ENCODE measurements at places on chromosomes 6 and 20.

GRCh38 chr6:148501178-148501590, 158.5 kb downstream of the SASH1 start:
- DNase-seq, result no peak

DNA sequence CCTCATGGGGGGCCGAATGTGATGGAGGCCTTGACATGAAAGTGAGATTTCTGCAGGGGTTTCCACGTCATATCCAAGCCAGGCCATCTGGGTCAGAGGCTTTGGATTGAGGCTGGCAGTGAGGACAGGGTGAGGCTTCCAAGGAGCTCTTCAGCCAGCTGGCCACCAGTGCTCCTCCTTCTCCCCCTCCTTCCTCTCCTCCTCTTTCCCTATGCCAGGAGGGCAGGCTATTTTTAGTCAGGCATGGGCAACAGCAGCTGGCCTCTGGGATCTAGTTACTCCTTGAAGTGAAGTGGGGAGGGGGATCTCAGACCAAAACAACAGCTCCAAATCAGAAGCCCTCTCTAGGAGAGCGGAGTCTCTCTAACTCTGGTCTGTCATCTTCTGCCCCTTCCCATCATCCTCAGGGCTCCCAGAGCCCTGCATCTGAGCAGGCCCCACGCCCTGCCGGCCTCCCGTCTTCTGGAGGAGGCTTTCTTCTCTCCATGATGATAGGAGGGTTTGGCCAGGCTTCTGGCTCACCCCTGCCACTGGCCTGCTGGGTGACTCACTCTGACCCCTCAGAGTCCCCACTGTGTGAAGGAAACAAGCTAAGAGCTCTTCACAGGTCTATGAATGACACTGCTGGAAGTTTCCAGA, 612 bp downstream of the TNNC2 start:
- no peak for DNase-seq

DNA sequence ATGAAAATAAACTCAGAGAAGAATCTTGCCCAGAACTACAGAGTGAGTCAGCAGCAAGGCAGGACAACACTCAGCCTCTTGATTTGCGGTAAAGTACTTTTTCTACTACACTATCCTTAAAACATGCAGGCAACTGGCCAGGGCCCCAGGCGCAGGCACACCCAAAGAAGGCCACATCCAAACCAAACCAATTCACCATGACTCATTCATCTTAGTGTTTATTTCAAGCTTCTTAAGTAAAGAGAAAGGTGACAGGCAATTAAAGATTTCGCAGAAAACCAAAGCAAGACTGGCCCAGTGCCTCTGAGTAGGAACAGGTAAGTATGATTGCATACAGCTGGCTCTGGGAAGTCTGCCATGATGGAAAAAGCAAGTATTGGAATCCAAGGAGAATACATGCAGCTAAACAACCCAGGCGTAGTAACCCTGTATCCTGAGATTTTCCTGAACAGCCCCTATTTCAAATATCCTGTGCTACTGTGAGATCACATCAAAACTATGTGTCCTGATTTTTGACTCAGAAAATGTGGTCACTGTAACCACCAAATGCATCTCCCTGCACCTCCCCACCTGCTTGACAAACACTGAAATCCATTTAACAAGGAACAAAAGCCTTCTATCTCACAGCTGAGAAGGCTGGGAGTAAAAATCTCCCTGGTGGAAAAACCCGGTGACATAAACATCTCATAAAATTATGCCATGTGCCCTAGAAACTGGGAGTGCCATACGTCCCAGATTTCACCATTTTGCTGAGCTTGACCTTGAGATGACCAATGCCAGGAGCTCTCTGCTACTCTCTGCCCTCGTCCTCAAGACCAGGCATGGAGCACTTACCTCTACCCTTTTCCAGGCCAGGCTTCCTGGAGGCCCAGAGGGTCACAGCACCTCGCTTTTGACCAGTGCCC, 12.4 kb downstream of the WFDC3 start:
- DNase-seq, result no peak

GRCh38 chr20:50745634-50746137, 14.3 kb downstream of the PARD6B start:
- no peak for DNase-seq

- peak; percentile 88 for DNase-seq
These were observed at the start of gene ZNF76 for GRCh38 chr6:35259194-35259947. ZNF76 (plus strand) TSS chr6:35259735; CDS start chr6:35281152, 21,417 bp downstream.

GRCh38 chr6:43746613-43747102, 23.4 kb upstream of the VEGFA start:
- DNase-seq, result no peak

DNA sequence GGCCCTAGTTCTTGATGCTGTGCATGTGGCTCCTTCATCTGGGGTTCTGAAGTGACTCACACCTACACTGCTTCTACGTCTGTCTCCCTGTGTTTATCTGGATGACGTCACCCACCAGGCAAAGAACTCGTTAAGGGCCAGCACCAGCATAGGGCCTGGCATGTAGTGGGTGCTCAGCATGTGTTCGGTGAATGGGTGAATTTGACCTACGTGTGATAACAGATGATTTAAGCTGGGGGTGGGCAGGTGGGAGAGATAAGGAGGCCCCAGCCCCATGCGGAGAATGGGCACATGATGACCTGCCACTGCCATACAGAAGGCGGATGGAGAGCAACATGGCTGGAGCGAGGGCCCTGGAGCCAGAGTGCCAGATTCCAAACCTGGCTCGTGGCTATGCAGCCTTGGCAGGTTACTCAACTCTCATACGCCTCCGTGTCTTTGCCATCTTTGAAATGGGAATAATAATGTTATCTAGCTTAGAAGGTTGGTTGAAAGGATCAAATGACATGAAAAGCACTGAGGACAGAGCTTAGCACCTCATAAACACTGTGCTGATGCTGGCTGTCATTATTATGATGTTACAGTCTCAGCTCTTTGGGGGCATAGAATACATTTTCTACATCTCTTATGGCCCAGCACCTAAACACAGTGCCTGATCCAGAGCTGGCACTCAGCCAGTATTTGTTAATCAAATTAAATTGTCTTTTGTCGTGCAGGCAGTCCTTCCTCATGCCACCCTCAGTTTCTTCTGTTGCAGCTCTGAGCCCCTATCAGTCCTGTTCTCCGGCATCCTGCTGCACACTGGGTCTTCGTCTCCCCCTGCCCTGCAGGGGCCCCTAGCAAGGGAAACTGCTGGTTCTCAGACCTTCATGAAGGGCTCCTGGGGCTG, 39.6 kb downstream of the VEGFA start:
- DNase-seq, result no peak

DNA sequence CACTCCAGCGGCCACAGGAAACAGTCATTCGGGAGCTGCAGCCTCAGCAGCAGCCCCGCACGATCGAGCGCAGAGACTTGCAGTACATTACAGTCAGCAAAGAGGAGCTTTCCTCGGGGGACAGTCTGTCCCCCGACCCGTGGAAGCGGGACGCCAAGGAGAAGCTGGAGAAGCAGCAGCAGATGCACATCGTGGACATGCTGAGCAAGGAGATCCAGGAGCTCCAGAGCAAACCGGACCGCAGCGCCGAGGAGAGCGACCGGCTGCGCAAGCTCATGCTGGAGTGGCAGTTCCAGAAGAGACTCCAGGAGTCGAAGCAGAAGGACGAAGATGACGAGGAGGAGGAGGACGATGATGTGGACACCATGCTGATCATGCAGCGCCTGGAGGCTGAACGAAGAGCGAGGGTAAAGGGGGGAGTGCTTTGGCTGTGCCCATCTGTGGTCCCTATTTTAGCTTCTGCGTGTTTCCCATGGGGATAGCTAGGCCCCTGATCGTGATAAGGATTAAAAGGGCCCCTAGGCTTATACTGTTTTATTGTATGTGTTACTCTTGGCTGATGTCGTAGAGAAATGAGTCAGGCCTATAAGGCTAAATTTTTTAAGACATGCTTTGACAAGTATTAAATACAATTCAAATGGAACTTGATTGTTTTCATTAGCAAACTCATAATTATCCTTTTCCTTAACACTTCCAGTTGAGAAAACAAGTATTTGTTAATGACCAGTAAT, 45.5 kb upstream of the KIF25 start:
- DNase-seq, result no peak

GRCh38 chr6:124546601-124547000, 415.6 kb upstream of the RNF217 start:
- no peak for DNase-seq

GRCh38 chr20:48695255-48695654, 132.5 kb downstream of the PREX1 start:
- no peak for DNase-seq

DNA sequence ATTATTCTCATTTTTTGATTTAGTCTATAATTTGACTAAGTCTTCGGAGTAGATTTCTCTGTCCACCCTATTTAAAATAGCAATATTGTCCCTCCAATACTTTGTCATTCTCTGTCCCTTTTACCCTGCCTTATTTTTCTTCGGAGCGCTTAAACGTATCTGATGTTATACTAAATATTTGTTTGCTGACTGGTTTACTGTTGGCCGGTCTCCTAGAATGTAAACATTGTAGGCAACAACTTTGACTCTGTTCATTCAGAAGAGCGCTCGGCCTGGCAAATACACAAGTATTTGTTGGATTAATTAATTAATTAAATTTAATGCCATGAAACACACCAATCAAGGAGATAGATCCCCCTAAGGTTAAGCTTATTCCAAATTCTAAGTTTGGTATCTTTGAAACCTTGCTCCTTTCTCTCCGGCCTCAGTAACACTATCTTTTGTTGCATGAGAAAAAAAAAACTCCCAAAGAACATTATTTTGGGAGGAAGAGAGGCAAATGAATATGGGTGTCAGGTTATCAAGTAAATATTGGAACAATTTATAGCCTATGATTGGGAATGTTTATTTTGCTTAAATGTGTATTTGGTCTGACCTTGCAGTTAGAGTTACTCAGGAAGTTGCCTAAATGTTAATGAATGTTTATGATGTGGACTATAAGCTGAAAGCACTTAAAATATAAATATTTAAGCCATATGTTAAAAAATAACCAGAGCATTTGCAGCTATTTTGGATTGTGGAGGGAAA, 231.1 kb downstream of the SOX4 start:
- no peak for DNase-seq

DNA sequence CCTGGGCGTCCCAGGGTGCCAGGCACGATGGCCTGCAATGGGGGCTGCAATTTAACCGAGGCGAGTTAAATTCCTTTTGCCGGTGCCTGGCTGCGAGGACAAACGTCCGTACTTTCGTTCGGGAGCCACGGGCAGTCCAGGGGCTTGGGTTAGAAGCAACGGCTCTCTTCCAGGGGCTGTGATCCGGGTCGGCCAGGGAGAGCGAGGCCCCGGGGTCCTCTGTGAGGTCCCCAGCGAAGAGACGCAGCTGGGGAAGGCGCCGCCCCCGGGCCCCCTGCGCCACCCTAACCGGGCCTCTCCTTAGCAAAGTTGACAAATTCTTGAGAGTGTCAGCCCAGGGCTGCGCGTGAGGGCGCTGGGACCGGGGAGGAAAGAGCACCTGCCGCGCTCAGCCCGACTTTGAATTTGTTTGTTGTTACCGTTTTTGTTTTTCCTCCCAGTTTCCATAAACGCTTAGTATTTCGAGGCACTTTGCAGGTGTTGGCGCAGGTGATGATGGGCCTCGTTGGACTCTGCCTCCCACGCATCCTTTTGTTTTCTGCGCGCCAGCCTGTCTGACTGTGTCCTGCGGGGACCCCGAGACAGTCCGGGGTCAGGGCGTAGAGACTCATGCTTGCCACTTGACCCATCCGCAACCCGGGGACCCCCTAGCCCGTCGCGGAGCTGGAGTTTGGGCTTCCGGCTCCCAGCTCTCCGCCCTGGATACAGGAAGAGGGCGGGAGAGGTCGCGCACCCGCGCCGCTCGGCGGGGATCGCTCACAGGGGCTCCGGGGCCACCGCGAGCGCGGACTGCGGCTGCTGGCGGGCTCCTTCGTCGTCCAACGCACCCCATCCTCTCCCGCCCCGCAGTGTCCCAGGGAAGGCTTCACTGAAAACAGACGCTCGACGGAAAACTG, 5.8 kb downstream of the OLIG3 start:
- DNase-seq, result peak; percentile 10

DNA sequence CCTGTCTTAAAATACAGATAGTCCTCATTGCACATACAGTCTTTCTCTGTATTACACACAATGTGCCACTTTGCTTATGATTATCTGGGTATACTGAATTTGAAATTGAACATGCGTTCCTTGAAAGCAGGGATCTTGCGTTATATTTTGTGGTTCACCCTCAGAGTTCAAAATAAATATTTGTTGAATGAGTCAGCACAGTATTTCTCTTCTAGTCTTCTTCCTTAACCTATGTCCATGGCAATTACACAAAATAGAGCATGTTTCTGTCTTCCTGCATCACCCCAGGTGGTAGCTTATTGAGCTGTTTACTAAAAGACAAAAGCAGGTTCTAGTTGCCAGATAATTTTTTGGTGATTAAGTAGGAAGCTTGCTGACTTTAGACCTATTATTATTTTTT, 272.9 kb upstream of the FERMT1 start:
- DNase-seq, result no peak

- no peak for DNase-seq
These were observed 36.4 kb downstream of the RIPOR2 start for GRCh38 chr6:24899136-24899996.

DNA sequence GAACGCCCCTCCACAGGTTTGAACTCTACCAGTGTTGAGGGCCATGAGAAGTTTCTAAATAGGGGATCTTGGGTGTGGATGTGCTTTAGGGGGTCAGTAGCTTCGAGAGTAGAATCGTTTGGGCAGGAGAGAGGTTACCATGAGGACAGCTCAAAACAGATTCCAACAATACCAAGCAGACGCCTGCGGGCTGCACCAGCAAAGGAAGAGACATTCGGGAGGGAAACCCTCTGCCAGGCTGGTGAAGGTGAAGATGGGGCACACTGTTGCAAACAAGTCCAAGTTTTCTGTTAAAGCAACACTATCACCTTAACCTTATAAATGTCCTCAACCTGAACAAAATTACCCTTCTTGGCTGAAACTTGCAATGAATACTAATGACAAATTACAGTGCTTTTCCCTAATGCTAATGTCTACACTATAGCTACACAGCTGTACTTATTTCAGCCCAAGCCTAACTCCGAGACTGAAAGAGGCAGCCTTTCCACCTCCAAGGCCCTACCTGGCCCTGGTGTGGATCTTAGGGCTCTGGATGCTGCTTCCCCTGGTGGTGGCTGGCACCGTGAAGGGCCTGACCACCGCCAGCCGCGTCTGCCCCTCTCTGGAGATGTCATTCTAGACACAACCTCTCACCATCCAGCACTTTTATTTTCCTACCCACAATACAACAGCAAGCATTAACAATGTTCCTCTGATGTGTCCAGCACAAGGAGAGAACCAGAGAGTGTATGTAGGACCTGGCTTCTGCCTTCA, 80.1 kb downstream of the DLL1 start:
- DNase-seq, result peak; percentile 0
